CD4-positive, alpha-beta T cell treated with Interleukin-6 for 4 hours (primary cell): ENCODE measurements at places on chromosomes 4 and X.
A peak's percentile ranks its signal among the peaks of the same experiment; 100 is the strongest.

DNA sequence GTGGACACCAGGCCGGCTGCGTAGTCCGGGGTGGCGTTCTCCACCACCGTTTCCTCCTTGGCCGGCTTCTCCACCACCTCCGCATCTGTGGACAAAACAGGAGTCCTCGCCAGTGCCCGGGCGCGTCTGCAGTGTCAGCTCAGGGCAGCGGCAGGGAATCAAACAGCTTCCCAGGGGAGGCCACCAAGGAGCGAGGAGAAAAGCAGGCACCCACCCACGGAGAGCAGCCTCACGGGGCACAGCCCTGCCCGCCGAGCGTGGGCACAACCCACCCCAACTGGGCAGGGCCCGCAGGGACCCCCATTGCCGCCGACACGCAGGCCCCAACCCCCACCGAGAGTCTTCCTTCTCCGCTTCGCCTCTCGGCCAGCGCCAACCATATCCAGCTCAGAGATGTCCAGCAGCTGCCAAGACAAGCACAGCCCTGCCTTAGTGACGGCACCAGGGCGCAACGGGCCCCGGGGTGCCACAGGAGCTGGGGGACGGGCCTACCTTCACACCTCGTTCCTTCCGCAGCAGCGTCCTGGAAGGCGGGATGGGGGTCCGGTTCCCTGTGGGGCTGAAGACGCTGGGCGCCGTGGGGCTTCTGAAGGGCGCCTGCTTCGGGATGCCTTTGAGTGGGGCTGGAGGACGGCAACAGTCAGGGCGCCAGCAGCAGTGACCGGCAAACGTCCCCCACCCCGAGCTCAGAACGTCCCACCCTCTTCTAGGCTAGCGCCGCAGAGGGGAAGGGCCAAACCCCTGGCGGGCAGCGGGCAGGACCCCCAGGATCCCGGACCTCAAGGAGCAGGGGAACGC, 22.8 kb downstream of the NELFA start:
- DNase-seq = no peak

DNA sequence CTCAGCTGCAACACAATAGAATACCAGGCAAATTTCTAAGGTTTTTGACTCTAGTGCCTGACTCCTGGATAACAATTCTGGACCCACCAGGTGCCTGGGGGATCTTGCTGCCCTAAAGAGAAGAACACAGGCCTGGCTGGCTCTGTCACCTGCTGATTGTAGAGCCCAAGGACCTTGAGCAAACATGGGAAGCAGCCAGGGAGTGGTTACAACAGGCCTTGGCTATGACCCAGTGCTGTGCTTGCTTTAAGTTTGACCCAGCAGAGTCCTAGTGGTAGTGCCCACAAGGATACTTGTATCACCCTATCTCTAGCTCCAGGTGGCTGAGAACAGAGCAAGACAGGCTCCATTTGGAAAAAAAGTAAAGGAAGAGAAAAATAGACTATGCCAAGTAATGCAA, 176.8 kb upstream of the DCAF12L2 start:
- no peak for DNase-seq

GRCh38 chr4:109234596-109234995, 67.9 kb downstream of the COL25A1 start:
- DNase-seq = no peak

DNA sequence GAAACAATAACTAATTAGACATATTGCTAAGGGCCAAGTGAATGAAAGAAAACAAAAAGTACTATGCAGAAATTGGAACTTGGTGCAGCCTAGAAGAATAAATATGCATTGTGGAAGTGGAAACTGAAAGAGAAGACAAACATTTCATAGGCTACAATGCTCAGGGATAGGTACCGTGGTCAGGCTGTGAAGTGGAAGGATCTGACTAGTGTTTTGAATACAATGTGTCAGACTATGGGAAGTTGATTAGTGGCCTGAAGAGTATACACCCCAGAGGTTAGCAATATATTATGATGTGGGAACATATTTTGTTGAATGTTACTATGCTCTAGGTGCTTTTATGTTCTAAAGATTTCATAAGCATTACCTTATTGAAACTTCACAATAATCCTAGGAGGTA, 36.8 kb downstream of the GPRIN3 start:
- no peak for DNase-seq

GRCh38 chr4:146978641-146979040, 33.0 kb upstream of the TTC29 start:
- no peak for DNase-seq

GRCh38 chr4:142815834-142816233, 30.3 kb downstream of the INPP4B start:
- DNase-seq = peak; percentile 2

DNA sequence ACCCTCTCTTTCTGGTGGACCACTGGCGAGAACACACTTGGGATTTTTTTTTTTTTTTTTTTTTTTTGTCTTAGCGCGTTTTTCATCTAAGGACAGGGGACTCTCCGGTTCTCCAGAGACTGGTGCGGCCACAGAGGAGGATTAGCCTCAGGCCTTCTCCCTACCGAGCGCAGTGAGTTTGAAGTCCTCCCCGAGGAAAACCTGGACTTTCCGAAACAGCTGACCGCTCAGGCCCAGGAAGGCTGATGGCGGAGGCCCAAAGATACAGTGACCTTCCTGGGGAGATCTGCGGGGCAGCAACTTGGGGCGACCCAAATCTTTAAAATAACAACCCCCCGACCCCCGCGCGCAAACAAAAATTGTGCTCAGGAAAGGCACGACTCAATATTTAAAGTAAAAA, 9.2 kb downstream of the NKX3-2 start:
- DNase-seq = no peak

DNA sequence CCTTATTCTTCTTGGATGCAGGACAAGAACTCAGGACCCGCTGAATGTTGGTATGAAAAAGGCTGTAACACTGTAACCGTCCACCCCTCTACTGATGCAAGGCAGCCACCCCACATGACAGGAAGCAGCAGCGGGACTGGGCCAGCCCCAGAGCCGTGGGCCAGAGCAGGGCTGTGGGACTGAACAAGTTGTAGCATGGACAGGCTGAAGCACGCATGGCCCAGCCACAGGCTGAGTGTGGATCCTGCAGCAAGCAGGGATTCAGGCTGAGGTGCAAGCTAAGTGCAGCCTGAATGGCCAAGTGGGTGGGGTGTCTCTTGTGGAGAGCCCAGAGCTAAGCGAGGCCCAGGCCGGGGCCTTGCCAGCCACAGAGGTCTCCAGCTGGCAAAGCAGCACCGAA, 632.2 kb downstream of the SPOCK3 start:
- DNase-seq = no peak

DNA sequence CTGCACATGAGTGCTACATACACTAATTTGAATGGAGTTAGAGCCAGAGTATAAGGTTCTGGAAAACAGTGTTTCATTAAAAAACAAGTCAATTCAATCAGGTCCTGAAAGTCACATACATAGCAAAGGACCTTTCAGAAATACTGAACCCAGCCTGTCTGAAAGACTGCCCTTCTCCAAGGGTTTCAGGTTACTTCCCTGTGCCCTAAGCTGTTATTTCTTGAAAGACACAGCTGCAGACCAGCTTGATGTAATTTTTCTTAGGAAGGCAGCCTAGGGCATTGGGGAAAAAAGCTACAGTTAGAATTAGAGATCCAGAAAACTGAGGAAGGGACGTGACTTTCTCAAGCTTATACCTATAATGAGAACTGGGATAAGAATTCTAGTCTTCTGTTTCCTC, 155.9 kb upstream of the MAOA start:
- DNase-seq = no peak

DNA sequence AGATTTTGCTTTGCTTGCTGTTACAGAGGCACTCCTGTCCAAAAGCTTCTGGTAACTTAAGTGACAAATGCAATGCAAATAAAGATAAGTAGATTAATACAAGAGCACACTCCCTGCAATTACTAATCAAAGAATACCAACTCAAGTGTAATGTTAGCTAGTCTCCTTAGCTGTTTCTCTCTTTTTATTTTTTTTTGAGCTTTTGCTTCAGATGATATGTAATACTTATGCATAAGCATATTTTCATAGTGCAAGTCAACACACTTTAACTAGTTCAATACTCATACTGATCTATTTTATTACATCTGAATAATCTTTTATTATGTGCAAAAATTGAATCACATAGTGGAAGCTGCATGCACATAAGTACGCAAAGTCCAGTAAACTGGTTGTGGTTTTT, 2.7 kb downstream of the SLC7A11 start:
- DNase-seq = no peak

DNA sequence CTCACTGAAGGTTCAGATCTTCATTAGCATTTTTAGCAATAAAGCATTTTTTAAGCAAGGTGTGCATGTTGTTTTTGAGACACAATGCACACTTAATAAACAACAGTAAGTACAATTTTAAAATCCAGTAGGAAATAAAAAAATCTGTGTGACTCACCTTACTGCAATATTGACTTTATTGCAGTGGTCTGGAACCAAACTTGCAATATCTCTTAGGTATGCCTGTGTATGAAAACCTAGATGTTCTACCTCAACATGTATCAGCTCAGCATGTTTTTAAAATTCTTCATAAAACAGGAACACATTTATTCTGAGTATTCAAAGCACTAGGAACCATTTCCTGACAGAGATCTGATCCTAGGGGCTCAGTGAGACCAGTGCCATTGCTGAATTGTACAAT, 26.7 kb downstream of the NR0B1 start:
- no peak for DNase-seq

GRCh38 chr4:60443796-60444195, 756.3 kb upstream of the ADGRL3 start:
- no peak for DNase-seq

DNA sequence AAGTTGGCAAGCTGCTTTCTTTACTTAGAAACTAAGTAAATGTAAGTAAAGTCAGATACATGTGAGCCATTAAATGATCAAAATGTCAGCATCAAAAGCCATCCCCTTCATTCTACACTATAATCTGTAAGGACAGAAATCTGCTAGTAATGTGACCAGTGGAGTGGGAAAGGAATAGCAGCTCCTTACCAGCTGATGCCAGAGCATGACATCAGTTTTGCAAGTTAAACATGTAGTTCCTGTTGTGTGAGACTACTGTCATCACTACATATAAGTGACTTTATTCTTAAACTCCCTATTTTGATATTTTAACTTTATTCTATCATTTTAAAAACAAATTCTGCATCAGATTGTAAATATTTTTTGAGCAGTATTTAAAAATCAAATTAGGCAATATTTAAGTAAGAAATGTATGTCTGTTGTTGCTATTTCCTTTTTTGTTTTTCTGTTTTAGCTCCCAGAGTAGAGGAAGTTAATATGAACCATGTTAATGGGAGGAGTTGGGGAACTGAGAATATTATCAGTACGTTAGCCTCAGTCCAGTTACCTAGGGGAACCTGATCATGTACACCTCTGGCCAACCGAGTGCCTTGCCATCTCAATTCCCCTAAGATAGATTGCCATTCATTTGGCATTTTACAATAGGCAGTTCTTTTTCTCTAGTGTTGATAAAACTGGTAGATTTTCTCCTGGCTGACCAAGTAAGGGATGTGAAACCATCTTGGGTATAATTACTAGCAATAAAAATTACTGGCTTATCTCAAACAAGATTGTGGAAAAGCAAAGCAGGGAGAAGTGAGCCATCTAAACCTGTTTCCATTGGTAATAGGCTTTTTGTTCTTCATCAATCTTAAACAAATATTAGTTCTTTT, 34.7 kb downstream of the CCNI start:
- DNase-seq = no peak

GRCh38 chr4:7185487-7186030, 6.8 kb upstream of the SORCS2 start:
- no peak for DNase-seq

DNA sequence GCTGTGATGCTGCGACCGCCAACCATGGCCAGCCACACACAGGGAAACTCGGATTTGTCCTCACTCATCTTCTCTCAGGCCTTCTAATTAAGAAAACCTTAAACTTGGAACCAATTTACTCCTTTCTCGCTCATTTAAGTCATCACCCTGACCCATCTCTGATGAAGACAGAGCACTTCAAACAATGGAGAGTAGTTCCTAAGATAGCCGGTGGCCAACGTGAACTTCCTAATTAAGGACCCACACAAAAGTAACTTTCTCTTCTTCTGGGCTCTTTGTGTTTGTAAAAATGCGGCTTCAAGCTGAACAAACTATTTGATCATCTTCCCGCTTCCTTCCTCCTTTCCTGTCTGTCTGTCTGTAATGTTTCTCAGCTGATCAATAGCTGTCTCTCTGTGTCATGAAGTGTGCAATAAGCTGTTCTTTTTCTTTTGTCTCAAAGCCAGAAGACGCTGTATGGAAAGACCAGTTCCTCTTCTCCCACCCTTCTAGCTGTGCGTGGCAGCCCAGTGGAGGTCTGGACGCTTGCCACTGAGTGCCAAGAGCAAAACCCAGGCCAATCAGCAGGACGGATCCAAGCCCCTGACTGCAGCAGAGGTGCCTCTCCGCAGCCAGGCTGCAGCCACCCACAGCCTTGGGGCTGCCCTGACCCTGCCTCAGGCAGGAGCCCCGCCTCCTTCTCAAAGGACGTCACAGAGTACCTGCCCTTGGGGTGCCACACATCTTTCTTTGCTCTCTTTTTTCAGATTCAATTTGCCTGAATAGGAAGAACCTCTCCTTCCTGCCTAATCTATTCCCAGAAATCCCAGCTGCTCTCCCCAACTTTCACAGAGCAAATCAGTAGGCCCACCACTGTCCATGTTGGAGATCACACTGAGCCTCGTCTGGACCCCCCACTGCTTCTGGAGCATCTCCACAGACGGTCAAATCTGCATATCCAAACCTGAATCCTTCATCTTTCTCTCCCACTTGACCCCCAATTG, 59.3 kb downstream of the MAML3 start:
- peak; percentile 73 for DNase-seq

DNA sequence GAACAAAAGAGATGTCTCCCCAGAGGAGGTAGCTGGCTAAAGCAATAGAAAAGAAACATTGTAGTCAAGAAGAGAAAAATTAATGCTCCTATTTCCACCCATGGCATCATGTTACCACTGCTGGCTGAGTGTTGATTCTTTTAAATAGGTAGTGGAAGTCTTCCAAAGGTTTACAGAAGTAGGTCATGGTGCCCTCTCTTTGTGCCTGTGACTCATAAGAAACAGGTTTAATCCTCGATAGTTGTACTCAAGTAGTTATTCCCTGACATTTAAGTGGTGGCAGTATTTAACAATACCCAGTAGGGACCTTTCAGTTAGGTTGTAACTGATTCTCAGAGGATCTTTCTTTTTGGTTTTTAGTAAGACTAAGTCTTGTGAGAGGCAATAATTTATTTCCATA, 247.8 kb downstream of the TEX13A start:
- DNase-seq = no peak

DNA sequence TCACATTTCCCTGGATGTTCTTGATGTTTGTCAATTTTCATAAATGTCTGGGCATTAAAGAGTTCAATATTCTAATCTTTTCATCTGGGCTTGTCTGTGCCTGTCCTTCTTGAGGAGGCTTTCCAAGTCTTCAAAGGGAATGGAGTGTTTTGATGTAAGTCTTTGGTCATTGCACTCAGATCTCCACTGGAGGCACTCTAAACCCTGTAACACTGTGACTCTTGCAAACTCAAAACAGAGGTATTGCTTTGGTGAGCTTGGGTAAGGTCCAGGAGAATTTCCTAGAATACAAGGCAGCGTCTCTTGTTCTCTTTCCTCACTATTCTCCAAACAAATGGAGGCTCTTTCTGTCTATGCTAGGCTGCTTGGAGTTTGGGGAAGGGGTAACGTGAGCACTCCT, 1118.1 kb upstream of the PABPC4L start:
- no peak for DNase-seq

- no peak for DNase-seq
Measured at GRCh38 chr4:186840222-186840701, 116.6 kb upstream of the FAT1 start.
